Stimulated activated CD8-positive, alpha-beta memory T cell treated with anti-CD3 and anti-CD28 coated beads, Interleukin-4, amount 100 ng/mL, for 1 hour (primary cell): ENCODE measurements at places on chromosomes 4 and X.

DNA sequence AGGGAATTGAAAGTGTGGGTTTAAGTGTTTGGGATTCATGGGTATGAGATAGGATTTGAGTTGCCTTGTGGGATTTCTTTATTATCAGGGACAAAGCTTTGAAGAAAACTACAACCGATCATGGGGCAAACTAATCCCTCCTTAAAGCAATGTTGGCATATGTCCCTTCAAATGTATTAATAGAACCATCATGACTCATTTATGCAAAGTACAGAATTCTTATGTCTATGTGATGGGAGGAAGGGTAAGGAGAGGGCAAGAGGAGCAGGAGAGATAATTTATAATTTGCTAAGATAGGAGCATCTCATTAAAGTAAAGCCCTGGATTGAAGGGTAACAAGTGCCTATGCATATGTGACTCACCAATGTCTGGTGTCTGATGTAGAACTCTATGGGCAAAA is 94.2 kb downstream of the PHEX start:
- DNase-seq, result no peak

GRCh38 chrX:121570072-121570841 is 522.8 kb downstream of the GLUD2 start:
- DNase-seq, result no peak

DNA sequence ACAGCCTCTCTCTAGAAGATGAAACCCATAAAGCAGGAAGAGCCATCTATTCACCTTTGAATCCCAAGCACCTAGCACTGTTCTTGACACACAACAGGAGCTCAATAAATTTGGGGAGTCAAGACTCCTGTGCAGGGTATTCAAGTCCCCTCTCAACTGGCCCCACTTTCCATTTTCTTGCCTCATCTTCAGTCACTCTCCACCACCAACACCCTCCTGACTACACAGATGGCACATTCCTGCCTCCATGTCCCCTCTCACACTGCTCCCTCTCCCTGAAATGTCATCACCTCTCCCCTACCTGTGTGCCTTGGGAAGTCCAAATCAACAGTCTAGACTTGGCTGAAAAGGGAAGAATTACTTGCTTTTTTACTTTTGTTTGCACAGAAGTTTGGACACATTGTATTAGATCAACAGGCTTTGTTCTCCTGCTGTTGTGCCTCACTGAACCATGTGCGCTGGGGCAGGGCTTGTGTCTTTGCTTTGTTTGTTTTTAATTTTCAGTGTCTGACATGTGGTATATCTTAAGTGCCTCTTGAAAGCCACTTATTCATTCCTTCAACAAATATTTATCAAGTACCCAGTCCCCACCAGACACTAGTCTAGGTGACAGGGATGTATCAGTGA is 85.1 kb downstream of the APBB2 start:
- DNase-seq, result no peak

- DNase-seq, result no peak
Measured at GRCh38 chr4:41881981-41882624, 53.1 kb upstream of the TMEM33 start.

- DNase-seq, result no peak
Measured at GRCh38 chrX:46547857-46548256, 2.6 kb upstream of the ZNF674 start.

- no peak for DNase-seq
Measured at GRCh38 chr4:25769251-25769650, 93.5 kb downstream of the SEL1L3 start.

DNA sequence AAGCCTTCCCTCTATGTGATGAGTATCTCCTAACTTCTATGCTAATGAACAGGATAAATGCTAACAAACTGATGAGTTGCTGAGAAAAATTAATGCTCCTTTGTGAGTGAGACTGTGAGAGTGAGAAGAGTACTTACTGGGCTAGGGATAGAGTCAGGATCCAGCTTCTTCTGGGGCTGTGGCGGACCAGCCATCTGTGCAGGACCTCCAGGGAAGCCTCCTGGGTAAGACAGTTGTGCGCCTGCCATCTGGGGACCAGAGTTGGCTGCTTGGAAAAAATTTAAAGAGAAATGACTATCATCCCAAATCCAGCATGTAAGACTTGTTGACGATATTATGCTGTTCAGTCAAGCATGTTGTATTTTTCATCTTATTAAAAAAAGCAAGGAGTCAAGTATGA is 21.0 kb downstream of the SEC24D start:
- no peak for DNase-seq

- DNase-seq, result no peak
Measured at GRCh38 chr4:165207016-165207430, 338 bp upstream of the KLHL2 start.

DNA sequence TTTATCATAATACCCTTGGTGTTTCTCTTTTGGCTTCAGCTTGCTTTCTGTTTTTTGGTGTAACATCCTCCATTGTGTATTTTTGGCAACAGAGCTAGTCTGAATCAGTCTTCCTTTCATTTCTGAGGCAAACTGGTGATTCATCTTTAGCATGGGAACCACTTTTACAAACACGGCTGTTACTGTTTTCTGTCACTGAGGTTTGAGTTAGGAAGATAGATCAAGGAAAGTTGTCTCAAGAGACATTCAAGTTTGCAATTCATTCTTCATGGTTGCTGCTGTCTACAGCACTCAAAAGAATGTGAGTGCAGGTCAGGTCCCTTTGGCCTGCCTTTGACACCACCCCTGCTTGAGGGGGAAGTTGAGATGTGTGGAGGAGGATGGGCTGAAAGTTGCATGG is 36.3 kb downstream of the IL21 start:
- DNase-seq, result no peak

DNA sequence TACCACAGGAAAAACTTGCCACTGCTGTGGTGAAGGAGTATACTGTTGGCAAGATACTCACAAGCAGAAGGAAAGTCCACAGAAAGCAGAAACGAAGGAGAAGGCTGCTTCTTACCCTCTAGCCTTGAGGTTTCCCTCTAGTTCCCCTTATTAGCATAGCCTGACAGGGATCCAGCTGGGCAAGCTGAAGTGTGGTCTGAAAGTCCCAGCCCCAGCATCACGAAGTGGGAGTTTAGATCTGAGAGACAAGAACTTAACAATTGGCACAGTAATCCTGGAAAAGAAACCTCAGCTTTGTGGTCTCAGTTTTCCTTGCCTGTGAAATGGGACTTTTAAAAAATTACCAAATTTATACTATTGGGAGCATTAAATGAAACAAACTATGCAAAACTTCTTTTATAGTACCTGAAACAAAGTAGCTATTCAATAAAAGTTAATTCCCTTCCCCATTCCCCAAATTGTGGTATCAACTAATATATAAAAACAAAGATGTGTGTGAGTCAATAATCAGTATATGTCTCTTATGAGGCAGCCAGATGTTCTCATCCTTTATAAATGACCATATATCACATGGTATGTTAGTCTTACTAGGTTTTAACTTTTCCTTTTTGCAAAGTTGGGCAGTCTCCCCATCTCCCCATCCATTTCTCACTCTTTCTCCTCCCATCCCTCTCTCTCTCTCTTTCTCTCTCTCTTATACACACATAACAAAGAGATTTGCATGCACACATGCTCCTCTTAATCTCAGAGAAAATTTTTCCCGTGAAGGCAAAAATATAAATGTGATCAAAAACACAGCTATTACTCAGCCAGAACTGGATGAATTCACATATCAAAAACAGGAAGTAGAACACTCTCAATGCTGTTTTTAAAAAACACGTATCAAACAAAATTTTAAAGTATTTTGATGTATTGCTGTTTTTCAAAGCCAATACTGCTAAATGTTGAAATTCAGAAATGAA is 57.8 kb downstream of the SCFD2 start:
- DNase-seq, result no peak

DNA sequence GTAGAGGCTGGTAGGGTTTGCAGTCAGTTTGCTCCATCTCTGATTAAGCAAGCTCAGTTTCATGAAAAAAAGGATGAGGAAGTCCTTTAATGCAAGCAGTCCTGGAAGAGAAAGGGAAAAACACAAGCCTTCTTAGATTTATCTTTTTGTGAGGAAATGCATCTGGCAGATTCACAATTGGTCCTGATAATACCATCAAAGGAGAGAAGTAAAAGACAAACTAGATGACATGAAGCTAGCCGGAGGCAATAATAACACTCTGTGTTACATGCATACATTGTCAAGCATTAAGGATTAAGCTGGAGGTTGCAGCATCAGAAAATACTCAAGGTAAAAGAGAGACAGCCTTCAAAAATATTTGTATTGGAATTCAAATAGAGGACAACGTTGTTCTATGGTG is 356.0 kb upstream of the TEX13C start:
- no peak for DNase-seq

- DNase-seq, result no peak
Measured at GRCh38 chr4:4341861-4342650, 44.8 kb upstream of the NSG1 start.

DNA sequence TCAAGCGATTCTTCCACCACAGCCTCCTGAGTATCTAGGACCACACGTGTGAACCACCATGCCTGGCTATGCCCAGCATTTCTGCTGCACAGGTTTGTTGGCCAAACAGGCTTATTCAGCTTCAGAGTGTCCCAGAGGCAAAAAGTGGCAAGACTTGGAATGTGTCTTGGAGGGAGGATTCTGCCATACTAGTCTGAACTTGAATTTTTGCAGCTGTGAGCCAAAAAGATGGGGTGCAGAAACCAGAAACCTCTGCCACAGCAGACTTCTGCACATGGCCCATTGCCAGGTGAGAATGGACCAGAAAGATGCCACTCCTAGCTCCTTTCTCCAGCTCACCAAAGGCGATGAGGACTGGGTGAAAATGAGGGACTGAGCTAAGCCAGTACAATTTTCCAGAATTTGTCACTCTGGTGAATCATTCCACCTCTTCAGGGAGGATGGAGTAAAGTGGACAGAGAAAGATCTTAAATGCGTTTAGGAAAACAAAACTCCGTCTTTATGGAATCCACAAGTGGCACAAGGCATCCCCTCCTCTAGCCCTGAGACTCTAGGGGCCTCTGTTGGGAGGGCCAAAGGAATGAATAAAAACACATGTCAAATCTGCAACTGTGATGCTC is 369.1 kb upstream of the CLNK start:
- DNase-seq, result no peak

DNA sequence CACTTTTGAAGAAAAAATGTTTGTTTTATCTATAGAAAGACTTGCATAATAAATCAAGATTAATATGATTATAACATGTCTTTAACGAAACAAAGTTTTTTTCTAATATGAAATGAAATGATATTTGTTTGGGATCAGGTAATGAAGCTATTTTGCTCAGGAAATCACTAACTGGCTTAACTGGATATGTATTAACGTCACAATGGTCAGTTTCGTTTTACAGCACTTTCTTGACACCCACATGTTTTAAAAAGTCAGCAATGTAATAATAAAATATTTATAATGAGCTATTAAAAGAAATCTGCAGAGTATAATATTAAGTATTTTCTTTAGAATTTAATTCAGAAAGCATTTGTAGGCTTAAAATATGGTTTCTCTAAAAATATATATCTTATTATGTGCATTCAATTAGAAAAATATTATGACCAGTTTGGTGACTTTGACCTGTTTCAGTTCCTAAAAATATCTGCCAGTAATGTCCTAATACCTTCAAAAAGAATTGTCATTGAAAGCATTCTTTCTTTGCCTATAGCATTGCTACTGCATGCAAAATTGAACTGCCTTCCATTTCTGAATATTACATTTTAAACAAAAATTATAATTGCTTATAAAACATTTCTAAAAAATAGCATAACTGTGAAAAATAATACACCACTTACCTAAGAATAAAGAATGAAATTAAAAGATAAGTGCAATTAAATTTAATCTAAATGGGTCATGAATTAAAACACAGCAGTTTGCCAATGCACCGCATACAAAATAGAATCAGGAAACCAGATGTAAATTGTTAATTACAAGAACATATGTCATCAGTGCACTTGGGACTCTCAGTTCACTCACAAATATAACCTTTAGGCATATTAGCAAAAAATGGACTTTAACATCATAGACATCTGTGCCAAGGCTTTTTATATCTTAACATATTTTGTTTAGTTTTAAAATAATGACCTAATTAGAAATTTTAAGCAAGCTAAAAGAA is 31.6 kb downstream of the TIGD2 start:
- no peak for DNase-seq

GRCh38 chr4:114057746-114058145 is 78.3 kb upstream of the ARSJ start:
- no peak for DNase-seq

GRCh38 chrX:134969726-134970125 is 21.1 kb upstream of the SMIM10 start:
- no peak for DNase-seq

DNA sequence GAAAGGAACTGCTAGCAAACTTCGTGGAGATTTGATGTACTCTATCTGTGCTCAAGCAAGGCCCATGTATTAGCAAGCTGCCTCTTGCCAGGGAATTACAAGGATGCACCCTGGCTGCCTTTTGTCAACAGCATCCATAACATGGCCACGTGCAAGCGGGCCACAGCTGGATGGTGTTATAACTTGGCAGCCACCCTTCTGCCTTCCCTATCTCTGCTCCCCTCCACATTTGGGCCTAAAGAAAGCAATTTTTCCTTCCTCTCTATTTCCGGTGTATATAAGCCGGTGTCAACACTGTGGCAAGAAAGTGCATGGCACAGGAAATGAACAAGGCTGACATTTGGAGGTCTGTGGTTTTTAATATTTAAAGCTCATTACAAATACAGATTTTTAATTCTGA is 94.8 kb downstream of the CLNK start:
- DNase-seq, result no peak

DNA sequence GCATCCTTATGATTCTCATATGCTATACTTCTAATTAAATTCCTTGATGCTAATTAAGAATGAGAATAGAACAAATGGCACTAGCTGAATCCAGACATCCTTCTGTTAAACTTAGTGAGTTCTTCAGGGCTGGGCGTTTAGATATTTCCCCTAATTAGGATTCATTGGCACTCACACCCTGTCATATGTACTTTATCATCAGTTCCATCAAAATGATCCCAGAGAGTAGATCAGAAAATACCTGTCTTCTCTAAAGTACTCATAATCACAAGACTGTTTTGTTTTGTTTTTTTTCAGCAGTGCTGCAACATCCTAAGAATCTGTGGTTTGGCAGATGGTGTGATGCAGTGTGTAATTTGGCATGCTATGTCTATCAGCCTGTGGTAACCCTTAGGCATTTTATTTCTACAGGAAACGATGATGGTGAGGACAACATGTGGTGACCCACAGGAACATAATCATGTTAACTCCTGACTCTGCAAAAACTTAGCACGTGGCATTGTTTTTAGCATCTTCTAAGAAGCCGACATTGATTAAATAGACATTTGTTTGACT is 2528.4 kb downstream of the ARAP2 start:
- no peak for DNase-seq

- peak; percentile 4 for DNase-seq
Measured at GRCh38 chr4:177047070-177047850, 254.5 kb upstream of the VEGFC start.

- no peak for DNase-seq
Measured at GRCh38 chrX:133970076-133970475, 15.3 kb downstream of the GPC3 start.

- no peak for DNase-seq
Measured at GRCh38 chrX:134929808-134930207, 61.0 kb upstream of the SMIM10 start.

GRCh38 chrX:107025545-107025944 is 25.5 kb upstream of the MORC4 start:
- DNase-seq, result no peak
